ENCODE measurements at places on chromosomes 12 and 14.

DNA sequence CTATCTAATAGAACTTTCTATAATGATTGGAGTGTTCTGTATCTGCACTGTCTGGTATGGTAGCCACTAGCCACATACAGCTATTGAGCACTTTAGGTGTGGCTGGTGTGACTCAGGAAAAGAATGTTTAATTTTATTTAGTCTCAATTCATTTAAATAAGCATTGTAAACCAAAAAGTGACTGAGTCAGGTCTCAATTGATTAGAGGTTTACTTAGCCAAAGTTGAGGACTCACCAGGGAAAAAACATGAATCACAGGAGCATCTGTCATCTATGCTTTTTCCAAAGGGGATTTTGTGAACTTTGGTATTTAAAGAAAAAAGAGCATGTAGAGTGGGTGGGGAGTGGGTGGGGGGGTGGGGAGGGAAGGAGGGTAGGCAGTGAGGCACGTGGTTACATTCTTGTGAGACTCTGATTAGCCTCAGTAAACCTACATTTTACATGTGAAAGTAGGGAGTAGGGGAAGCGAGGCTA is 473.1 kb downstream of the ATP23 start:
- DNase-seq, result peak; percentile 89

- no peak for DNase-seq
Observed at GRCh38 chr12:43308776-43309175, 243.2 kb downstream of the ADAMTS20 start.

DNA sequence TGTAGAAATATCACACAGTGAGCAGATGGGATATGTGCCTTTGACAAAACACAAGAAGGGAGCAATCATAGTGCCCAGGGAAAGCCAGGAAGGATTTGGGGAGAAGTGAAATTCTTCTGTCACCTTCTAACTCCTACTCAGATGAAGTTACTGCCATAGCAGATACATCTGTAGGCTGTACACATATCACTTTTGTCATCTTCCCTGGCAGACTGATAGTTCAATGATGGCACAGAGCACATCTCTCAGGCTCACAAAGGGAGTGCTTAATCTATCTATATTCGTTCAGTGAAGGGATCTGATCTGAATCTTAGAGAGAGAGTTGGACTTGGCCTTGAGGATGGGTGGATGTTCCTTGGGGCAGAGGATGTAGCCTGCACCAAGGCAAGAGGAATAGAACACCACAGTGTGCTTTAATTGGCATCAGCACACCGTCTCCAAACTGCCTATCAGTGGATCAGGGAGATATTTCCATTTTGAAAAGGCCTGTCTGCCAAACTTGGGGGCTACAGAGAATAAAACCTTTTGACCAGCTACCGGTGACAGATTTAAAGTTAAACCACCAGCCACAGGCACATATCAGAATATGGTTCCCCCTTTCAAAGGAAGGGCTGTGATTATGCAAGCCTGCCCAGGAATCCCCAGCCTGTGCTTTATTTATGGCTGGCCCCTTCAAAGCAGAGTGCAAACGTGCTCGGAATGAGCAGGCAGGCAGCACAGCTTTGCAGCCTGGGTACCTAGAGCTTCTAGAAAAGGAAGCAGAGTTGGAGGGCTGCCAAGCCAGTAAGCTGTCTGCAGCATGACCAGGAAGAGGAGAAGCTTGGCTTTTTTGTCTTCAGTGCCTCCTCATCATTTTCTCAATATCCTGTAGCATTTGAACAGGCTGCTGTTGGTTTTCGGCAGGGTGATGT is 165.5 kb upstream of the DYRK2 start:
- DNase-seq, result peak; percentile 56

DNA sequence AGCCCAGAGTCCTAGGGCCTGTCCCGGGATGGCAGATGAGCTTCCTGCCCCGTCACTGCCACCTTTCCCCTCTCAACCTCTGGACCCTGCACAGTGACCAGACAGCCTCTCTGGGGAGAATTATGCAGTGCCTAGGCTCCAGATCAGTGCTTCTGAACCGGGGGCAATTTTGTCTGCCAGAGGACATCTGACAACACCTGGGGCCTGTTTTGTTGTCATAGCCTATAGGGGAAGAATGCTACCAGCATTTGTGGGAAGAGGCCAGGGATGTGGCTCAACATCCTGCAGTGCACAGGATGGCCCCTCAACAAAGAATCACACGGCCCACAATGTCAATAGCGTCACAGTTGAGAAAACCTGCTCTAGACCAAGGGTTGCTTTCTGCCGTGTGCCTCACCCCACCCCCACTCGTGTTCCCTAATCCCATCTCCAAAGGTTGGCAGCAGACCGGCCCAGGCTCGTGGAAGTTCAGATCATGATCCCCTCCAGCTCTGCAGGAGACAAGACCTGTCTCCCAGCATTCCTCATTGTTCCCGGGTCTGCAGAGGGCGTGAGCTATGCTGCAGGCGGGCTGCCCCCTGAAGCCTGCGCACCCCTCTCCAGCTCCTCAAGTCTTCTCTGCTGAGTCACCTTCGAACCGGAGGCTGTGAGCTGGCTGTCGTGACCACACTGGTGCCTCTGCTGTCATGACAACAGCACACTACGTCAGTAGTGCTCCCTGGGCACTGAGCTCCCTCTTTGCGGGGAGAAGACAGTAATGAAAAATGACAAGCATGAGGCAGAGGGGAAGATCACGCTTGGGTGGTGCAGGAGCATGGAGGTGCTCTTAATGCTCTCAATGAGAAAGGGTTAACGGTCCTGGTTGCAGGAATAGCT is 2.0 kb upstream of the GAPDH start:
- DNase-seq, result peak; percentile 99

DNA sequence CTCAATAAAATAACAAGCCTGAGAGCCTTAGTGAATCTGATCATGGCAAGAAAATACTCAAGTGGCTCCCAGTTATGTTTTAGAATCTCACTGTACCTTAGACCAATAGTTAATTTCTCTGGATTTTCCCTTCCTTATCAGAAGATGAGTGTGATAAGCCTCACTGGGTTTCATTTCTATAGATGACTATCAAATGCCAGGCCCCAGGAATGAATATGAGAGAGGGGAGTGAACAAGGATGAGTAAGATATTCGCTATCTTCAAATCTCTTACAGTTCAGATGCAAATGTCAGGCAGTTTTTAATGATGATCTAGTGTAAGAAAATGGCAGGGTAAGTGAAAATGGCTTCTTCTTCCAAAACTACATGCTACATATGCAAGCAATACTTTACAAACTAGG is 26.1 kb upstream of the OR10P1 start:
- DNase-seq, result no peak

DNA sequence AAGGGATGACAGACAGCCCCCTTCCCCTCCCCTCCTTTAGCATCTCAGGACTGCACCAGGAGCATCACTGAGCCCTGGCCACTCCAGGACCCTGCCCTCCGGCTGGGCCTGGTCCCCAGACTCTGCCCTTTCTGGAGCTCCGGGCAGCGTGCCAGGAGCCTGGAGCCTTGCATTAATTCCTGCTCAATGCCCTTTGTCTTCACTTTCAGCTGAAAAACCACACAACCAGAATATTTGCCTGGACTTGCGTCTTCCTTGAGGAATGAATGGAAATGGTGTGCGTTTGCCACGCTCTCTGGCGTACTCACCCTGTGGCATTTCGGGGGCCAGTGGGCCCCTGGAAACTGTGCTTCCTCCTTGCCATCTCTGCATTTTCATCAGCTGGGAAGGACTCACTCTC is 8.5 kb upstream of the RFLNA start:
- no peak for DNase-seq

GRCh38 chr14:90355540-90356518 is 24.1 kb upstream of the NRDE2 start:
- no peak for DNase-seq

GRCh38 chr14:92481811-92482555 is 31.6 kb upstream of the RIN3 start:
- DNase-seq, result no peak

DNA sequence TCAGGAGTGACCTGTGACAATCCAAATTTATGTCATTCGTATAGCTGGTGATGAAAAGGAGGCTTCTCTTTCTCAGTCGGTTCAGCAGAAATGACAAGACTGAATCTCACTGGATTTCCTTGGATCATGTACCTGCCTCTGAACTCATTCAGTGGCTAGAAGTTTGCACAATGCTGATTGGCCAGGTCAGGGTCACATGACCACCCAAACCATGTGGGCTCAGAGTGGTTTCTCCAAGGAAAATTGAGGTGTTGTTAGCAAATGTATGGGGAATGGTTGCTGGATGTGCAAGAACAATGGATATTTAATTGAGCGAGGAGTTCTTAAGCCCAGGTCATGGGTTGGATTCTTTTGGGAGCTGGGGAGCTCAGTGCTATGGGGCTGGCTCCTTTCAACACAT is 227.5 kb downstream of the AACS start:
- DNase-seq, result no peak

DNA sequence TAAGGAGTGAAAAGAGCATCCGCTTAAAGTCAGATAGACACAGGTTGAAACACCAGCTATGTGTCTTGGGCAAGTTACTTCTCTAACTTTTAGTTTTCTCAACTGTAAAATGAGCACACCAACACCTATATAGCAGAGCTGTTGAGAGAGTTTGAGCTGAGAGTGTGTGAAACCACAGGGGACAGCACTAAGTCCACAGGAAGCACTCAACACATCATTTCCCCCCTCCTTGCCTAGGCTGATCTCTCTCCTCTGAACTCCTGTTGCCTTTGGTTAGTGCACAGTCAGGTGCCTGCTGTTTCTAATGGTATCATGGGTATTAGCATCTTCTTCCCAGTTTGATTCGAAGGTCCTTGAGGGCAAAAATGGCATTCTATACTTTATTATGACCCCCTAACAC is 176.7 kb downstream of the DPF3 start:
- no peak for DNase-seq

DNA sequence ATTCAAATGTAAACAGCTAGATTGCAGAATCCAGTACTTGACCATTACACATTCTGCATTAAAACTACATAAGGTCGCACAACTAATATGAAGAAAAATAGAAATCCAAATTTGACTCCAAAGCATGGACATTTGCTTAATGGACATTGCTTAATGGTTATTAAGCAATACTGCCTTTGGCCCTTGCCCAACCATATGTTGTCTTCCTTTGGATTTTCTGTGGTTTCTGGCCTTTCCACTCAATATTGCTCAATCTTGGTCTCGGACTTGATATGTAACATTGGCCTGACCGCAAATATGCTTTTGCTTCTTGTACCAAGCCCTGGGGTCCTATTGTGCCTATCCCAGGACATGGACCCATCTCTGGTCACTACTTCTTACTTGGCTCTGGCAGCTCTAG is 67.2 kb downstream of the PTPRR start:
- peak; percentile 1 for DNase-seq

DNA sequence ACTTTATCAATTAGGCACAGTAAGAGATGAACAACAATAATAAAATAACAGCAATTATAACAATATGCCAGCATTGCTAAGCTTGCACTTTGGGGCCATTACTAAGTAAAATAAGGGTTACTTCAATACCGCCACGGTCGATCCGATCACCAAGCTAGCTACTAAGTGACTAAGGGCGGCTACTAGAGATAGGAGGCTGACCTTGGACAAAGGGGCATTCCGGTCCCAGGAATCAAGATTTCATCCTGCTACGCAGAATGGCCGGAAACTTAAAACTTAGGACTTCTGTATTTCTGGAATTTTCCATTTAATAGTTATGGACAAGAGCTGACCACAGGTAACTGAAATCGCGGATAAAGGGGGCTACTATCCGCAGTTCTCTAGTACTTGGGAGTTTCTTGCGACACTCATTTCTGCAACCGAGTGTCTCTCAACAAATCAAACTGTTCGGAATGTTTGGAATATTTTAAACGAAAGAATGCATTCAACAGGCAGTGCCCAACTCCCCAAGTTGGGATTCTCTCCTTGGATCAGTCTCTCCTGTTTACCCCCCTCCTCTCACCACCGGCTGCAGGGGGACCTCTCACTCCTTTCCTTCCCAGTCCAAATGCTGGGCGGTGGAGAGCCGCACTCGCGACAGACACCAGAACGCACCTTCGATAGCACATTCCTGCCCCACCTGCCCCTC is 650 bp downstream of the HEBP1 start:
- DNase-seq, result no peak

- DNase-seq, result no peak
Observed at GRCh38 chr12:130322263-130322662, 15.4 kb upstream of the PIWIL1 start.

DNA sequence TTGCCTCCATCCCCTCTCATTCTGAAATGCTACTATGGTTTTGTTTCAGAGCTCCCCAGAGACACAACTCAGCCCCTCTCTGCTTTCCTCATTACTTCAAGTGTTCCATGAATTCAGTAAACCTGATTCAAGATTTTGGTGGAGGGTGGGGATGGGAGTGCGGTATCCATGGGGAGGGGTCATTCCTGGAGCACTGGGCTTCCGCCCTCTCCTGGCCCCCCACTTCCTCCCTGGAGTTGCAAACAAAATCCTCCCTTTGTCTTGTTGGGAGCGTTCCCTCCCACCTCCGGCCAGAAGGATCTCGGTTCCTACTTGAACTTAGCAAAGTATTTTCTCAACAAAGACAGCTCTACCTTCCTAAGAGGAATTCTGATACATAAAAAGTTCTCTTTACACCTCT is 71.8 kb upstream of the LTA4H start:
- no peak for DNase-seq

GRCh38 chr14:52325630-52326029 is 11.5 kb downstream of the PTGER2 start:
- peak; percentile 92 for DNase-seq

DNA sequence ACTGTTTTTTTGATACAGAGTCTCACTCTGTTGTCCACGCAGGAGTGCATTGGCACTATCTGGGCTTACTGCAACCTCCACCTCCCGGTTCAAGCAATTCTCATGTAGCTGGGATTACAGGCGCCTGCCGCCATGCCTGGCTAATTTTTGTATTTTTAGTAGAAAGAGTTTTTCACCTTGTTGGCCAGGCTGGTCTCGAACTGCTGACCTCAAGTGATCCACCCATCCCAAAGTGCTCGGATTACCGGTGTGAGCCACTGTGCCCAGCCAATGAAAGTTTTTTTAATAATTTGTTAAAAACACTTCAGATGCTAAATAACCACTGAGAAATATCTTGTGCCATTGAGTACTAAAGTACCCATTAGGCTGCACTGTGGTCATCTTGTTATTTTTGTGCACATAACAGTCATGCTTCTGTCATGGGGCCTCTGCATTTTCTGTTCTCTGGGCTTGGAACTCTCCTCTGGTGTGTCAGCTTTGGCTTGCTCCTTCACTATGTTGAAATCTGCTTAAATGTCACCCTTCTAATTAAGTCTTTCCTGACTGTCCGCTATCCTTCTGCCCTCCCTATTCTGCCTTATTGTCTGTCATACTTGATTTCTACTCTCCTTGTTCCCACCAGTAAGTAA is 105.1 kb downstream of the KTN1 start:
- DNase-seq, result peak; percentile 42

GRCh38 chr12:29334937-29335336 is 46.0 kb downstream of the ERGIC2 start:
- DNase-seq, result peak; percentile 13

All from IMR-90 (cell line).